ENCODE measurements at places on chromosomes 2 and 18. TPM values are rescaled to one million over a fixed set of nuclear protein-coding genes. Genes with fewer than 3 reads are reported as not detected.

- no peak for DNase-seq
Measured at GRCh38 chr2:134280726-134281125, 26.9 kb downstream of the MGAT5 start.

RFTN2 gene
- total RNA-seq = 7.0 TPM

- DNase-seq = no peak
Measured at GRCh38 chr2:191428141-191428540, 182.9 kb downstream of the MYO1B start.

PRSS56 gene
- total RNA-seq = not detected

DNA sequence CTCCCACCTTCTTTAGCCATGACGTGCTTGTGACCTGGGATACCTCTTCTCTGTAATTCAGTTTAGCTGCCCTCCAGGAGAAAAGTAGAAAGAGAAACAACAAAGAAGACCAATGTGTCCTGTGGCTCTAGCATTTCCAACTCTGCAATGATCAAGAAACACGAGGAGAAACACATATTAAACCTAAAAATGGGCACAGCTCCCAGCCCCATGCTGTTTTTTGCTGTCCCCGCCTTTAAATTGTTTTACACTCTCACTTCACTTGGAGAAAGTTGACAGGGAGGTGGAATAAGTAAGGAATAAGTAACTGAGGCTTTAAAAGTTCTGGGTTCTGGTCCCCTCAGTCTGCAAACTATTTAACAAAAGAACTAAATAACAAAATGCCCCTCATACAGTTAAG is 390.6 kb downstream of the TNS1 start:
- DNase-seq = no peak

DNA sequence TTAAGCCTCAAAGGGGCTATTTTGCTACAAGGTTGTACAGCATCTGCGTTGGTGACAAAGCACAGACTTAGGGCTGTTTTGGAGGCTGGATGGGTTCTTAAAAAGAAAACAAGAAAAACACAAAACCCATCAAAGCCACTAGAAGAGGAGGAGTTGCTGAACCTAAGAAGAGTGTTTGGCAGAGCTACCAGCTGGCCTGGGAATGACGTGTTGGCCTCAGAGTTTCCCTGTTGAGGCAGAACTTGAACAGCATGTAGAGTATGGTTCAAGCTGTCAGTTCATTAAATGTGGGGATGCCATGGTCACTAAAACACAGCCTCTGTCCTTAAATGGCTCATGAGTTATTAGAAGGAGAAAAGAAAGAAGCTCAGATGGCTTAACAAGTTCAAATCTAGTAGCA is 162.5 kb downstream of the TTC32 start:
- no peak for DNase-seq

GRCh38 chr2:141271346-141271745 is 859.5 kb downstream of the LRP1B start:
- no peak for DNase-seq

DNA sequence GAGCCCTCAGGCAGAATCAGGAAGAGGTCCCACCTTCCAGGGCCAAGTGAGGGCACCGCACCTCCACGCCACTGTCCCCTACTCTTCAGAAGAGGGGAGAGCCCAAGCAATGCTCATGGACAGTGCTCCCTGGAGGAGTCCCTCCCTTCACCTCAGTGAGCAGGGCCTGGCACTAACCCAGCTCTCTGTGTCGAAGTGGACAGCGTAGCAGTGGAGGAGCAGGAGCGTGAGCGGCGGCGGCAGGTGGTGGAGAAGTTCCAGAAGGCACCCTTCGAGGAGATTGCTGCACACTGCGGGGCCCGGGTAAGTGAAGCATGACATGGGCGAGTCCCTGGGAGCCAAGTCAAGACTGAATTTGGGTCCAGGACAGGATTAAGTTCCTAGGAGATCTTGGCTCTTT is 16.7 kb downstream of the POMC start:
- no peak for DNase-seq

RBM43 gene
- total RNA-seq = 13.4 TPM

DNA sequence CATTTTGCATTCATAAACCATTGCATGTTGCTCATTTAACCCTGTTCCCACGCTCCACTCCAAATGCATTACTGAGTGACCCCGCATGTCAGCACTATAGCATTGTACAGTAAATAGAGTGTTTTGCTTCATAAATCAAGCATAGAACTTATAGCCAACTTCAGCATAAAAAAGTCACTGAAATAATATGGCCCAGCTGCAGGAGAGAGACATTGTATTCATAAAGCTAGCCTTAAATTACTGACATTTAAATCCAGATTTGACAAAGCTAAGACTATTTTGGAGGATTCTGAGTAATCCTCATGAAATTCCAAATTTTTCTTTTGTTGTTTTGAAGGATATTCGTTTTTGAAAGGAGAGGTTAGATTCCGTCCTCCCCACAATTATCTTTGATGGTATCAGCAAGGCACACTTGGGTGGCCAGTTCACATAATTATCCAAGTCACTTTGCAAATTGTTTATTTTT is 320.9 kb upstream of the TCF4 start:
- DNase-seq = no peak

DNA sequence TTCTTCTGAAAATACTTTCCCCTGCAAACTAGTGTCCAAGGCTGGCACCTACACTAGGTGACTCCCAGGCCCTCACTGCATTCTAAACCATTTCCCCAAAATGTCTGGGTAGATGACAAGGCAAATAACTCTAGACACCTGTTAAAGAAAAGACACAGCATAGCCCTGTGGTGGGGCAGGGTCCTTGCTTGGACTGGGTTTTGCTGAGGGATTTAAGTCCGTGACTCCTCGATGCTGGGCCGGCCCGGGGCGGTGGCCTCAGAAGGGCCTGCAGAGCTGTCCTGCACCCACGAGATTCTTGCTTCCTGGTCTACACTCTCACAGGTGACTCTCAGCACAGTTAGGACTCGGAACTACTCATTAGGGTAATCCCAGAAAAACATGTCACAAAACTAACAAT is 55.2 kb downstream of the MBP start:
- DNase-seq = no peak

DNA sequence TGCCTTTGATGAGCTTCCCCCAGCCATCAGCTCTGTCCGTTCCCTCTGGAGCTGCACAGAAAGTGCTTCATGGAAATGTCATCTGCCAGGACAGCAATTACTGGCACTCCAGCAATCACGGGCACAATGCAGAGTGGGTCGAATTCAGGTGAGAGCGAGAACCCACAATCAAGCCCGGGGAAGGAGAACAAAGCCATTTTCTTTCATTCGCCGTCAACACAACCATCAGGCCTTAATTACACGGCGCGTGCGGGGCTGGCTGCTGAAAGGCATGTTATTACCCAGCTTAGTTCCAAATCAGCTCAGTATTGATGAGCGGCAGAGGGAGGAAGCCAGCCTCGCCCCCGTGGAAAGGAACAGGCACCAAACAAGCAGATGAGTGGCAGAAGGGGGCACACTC is 143.9 kb downstream of the MYT1L start:
- no peak for DNase-seq

- no peak for DNase-seq
Measured at GRCh38 chr2:40173276-40173675, 278.6 kb downstream of the SLC8A1 start.

ZNF519 gene
- 13.2 TPM for total RNA-seq

DNA sequence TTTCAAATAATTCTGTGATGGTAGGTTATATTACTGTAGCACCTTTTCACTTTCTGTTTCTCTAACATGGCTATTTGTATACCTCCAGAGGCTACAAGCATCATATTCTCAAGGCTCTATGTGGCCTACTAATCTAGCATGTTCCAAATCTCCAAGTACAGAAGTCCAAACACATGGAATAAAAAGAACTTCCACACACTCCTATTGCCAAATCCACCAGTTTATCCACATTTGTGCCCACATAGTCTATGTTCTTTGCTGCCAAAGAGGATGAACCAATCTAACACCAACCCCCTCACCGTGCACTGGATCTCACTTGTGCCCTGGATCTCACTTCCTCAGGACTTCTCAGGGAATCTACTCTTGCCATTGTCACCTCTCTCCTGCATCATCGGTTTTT is 247.3 kb upstream of the RBBP8 start:
- DNase-seq = no peak

GRCh38 chr2:239496700-239497099 is 95.9 kb upstream of the HDAC4 start:
- no peak for DNase-seq

GRCh38 chr2:30514134-30514847 is 67.2 kb downstream of the LCLAT1 start:
- DNase-seq = no peak

DNA sequence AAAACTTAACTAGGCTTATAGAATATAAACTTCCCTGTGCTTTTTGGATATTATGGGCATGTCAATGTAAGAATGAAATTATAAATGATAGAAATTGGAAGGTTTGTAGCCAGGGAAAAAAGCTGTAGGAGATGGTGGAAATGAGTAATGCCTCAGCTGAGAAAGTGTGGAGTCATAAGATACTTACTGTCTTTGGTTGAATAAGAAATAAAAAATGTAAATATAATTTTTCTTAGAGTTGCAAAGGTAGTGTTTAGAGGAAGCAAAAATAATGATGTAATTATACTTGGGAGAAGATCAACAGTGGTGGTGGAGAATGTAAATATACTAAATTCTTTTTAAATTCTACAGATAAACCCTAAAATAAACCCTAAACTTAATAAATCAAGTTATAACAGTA is 26.2 kb upstream of the RND3 start:
- DNase-seq = no peak

SMYD1 gene
- not detected for total RNA-seq

DNA sequence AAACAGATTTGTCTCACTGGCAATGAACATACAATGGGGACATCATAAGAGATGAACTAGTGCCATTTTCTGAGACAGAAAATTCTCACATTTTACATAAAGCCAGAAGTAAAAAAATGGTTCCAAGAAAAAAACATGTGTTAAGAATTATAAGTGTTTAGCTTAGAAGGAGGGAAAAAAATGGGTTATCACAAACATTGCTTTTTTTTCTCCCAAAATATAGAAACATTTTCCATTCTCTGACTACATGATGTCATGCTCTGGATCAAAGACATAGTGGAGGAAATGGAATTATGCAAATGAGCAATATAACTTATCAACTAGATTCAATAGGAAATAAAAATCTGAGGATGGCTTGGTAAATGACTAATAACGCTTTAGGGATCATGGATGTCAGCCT is 49.8 kb downstream of the SPATS2L start:
- DNase-seq = no peak

GRCh38 chr2:100731535-100731981 is 88.4 kb upstream of the NPAS2 start:
- DNase-seq = no peak

GRCh38 chr2:188623995-188624643 is 332.4 kb downstream of the GULP1 start:
- DNase-seq = no peak

- DNase-seq = no peak
Measured at GRCh38 chr18:9810994-9811705, 74.6 kb upstream of the TXNDC2 start.

DNA sequence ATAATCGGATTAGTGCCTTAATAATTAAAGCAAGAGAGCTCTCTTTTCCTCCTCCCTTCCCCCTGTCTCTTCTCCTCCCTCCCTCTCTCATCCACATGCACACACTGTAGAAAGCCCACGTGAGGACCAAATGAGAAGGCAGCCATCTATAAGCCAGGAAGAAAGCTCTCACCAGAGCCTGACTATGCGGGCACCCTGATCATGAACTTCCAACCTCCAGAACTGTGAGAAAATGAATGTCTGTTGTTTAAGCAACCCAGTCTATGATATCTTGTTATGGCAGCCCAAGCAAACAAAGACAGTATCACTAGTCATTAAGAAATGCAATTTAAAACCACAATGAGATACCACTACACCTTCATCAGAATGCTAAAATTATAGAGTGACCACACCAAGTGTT is 220.3 kb downstream of the EN1 start:
- no peak for DNase-seq

DNA sequence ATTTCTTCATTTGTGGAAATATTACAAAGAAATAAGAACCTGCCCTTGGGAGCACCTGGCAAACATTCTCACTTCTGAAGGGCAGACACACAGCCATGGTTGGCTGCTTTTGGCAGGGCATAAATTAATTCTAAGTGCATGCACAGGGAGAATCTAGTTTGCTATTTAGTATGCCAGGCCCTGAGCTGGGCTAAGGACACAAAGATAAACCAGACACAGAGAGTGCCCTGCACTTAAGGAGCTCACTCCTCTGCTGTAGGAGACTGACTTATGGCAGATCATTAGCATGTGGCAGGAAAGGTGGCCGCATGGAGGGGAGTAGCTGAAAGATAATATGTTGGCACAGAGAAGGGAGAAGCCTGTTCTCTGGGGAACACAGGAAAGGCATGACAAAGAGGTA is 367.0 kb downstream of the LPIN1 start:
- no peak for DNase-seq

DNA sequence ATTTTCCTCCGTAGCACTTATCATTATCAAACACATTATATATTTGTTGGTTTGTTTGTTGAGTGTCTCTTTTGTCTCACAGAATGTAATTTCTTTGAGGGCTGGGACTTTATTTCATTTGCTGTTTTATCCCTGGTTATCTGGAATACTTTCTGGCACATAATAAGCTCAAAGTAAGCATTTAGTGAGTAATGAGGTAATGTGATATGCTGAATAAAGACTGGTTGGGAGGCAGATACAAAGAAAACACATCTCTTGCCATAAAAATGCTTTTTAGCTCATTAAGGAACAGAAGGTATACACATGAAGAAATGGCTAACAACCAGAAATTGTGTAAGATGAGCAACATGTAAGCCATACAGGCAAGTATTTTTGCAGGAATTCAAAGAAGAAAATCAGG is 1411.8 kb downstream of the LRP1B start:
- DNase-seq = no peak

GRCh38 chr2:9702604-9703084 is 71.8 kb upstream of the YWHAQ start:
- no peak for DNase-seq

TBR1 gene
- not detected for total RNA-seq

EFEMP1 gene
- total RNA-seq = 81.2 TPM

DNA sequence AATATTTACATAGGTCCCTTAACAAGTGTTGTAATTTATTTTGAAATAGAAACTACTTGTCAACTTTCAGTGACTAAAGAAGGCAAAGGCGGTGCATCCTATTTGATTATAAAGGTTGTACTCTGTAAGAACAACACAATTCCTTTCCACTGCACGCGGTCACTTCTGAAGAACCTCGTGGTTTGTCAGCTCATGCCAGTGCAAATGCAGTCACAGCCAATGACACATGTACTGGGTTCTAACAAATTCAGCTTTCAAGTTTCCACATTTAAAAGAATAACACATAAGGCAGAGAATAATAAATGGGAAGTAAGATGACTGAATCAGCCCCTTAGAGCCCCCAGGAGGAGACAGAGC is 39.7 kb downstream of the CYB5A start:
- no peak for DNase-seq

MYO7B gene
- total RNA-seq = 0.78 TPM

GRCh38 chr2:176652300-176653182 is 383.3 kb downstream of the MTX2 start:
- DNase-seq = no peak

SP100 gene
- 129 TPM for total RNA-seq

IL36A gene
- total RNA-seq = not detected

ADGRF3 gene
- 0.89 TPM for total RNA-seq

ARHGAP15 gene
- total RNA-seq = 12.4 TPM

- DNase-seq = no peak
Measured at GRCh38 chr2:203407496-203407895, 79.3 kb downstream of the ABI2 start.

CKAP2L gene
- total RNA-seq = 1.2 TPM

Measured in ureter (tissue), 1 donor.